ENCODE measurements at places on chromosomes 6 and 20.

GRCh38 chr6:119294984-119295383 lies 54.6 kb downstream of the MAN1A1 start:
- DNase-seq = no peak

DNA sequence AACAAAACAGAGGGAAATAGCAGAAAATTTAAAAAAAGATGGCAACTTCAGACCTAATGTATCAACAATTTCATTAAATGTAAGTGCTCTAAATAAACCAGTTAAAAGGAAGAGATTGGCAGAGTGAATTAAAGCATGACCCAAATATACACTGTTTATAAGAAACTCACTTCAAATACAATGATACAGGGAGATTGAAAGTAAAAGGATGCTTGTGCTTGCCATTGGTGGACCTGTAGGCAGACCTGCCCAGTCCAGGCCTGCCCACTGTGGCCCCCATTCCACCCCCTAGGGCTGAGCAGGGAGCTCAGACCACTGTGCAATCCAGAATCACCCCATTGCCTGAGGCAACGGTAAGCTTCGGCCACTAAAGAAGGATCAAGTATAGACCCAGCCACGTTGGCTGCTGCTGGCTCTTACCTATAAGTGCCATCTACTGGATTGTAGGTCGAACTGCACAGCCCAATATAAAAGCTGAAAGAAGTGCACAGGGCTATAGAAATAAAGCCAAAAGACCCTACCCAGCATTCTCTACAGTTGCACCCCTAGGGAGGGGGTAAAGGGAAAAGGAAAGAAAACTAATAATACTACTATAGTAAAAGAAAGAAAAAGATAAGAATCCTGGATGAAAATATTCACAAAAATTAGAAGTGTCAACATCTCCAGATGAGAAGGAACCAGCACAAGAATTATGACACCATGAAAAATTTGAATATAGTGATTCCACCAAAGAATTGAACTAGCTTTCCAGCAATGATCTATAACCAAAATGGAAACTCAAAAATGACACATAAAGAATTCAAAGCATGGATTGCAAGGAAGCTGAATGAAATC lies 36.1 kb downstream of the PSMB1 start:
- DNase-seq = peak; percentile 13

DNA sequence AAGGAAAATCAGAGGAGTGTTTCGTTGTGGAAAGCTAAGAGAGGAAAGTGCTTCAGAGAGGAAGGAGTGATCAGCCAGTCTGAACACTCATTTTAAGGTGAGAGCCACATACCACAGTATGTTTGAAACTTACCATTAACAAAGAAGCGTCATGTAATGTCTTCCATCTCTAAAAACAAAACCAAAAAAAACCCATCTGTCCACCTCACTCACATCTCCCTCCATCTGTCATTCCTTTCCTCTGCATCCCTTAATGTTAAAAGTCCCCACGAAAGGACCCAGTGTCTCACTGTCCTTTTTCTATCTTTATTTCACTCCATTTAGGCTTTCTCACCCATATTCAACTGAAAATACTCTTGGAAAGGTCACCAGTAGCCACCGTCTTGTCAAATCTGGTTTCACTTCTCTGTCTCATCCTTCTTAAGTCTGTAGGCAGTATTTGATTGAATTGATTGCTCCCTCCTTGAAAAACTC lies 59.4 kb upstream of the GNRH2 start:
- DNase-seq = no peak

DNA sequence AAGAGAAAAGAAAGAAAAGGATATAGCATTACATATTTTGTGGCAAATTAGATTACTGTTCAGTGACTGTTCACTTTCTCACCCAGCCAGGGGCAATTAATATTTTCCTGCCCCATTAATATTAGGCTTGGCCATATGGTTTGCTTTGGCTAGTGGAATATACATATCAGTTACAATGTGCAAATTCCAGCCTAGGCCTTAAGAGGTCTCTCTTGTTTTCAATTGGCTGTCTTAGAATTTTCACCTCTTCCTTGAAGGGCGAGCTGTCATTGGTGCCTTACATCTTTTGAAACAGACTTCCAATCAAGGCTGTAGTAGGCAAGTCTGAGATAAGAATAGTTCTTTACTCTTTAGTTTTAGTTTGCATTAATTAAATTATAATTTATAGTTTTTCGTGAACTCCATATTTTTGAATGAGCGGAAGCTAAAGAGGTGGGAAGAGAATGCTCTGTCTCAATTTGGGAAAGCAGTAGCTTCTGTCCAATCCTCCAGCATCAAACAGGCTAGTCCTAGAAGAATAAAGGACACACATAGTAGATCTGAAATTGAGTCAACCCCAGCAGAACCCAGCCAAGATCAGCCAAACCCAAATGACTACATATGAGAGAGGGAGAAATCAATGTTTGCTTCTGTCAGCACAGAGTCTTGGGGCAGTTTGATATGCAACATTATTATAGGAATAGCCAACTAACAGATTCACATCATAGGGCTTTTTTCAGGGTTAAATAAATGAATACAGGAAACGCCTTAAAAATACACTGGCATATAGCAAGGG lies 6.3 kb upstream of the CSNK2A1 start:
- DNase-seq = no peak

DNA sequence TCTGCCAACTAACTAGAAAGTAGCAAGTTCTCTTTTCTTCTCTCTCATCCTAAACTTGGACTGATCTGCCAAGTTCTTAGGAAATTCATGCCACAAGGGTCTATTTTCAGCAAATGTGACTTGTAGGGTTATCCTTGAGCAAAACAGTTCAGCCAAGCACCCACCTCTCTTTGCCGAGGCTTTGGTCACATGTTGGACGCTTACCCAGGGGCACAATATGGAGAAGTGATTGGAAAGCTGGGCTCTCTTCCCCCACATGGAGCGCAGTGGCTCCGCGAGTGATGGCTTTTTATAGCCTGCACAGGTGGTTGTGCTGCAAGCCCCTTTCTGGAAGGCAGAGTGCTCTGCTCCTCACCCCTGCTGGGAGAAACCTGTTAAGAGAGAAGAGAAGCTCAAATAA lies 47.7 kb upstream of the FNDC1 start:
- no peak for DNase-seq
